ENCODE measurements at places on chromosomes 1 and 21.

DNA sequence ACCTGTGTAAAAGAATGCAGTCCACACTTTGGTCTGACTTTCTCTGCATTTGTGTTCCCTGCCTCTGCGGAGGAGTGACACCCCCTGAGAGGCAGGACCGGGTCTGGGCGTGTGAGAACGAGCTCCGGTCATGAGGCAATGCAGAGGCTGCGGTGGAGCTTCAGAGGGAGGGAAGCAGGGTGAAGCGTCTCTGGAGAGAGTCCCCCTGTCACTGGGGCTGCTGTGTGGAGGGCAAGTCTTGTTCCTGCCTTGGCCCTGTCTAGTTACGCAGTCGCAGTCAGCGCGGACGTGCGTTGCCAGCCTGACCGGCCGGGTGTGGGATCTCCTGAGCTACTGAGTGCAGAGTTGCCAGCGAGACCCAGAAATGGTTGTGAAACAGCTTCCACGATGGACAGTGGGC lies 48.5 kb downstream of the BACE2 start:
- H3K36me3 ChIP-seq = no peaks in the 10 kb centered on the region
- no peaks in the 10 kb centered on the region for H3K4me1 ChIP-seq
- no peak overlapping the region for H3K4me3 ChIP-seq
- peaks cover 15% of the 10 kb centered on the region for H3K27me3 ChIP-seq
- DNase-seq = no peak

DNA sequence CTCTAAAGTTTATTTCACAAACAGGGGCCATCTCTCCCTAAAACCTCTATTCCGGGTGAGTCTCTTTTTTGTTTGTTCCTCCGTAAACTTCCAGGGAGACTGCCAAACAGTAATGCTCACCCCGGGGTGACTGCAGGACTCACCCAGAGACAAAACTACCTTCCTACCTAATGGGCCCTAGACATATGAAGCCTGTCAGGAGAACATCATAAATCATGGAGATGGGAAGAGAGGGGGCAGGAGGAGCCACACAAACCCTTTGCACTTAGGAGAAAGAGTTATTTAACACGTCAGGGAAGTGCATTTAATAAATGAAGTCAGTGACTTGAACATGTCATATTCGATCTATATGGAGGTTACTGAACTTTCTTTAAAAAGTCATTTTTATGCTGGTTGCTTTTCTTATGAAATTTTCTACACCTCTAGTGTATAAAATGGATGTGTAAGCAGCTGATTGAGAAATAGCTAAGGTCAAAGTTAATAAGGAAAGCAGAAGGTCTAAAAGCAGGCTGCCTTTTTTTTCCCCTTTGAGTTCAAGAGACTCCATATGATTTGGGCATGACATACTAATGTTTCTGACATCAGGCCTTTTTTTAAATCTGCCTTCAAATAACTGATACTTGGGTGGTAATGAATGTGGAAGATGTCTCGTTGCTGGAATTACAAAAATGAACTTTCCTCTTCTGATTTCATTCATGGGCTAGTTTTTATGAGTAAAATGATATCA lies 286.9 kb upstream of the USP25 start:
- no peaks in the 10 kb centered on the region for H3K36me3 ChIP-seq
- no peaks in the 10 kb centered on the region for H3K27me3 ChIP-seq
- no peak overlapping the region for H3K27ac ChIP-seq
- no peak for DNase-seq
- H3K4me3 ChIP-seq = no peak overlapping the region
- H3K4me1 ChIP-seq = peaks cover 9% of the 10 kb centered on the region

DNA sequence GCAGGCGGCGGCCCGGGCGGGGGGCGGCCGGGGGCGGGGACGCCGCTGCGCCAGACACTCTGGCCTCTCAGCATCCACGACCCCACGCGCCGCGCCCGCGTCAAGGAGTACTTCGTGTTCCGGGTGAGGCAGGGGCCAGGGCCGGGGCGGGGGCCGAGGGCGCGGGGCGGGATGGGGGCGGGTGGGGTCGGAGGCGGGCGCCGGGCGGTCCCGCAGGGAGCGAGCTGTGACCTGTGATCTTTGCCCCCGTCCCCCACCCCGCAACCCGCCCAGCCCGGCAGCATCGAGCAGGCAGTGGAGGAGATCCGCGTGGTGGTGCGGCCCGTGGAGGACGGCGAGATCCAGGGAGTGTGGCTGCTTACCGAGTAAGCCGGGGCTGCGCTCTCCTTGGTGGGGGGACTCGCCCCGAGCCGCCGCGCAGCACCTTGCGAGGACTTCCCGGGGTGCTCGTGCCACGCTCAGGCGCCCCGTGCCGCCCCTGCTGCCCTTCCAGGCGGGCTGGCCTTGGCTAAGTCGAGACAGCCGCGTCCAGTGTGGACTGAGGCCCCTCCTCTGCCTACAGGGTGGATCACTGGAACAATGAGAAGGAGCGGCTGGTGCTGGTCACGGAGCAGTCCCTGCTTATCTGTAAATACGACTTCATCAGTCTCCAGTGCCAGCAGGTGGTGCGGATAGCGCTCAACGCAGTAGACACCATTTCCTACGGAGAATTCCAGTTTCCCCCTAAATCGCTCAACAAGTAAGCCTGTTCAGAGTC lies 514 bp downstream of the TPRG1L start:
- peak; percentile 53 for DNase-seq
- peak overlapping the region; percentile 11 for H3K27ac ChIP-seq
- peak overlapping the region; percentile 86 for H3K4me3 ChIP-seq
- H3K4me1 ChIP-seq = peaks cover 21% of the 10 kb centered on the region

- no peaks in the 10 kb centered on the region for H3K36me3 ChIP-seq
- no peak overlapping the region for H3K27ac ChIP-seq
- no peak overlapping the region for H3K4me3 ChIP-seq
Measured at GRCh38 chr1:245292553-245292952, 137.8 kb downstream of the KIF26B start.

- no peak overlapping the region for H3K27ac ChIP-seq
- H3K4me3 ChIP-seq = no peak overlapping the region
- DNase-seq = no peak
Measured at GRCh38 chr1:25113086-25113485, 119.2 kb downstream of the SYF2 start.

- peaks cover 12% of the 10 kb centered on the region for H3K27me3 ChIP-seq
- no peak overlapping the region for H3K27ac ChIP-seq
- H3K4me3 ChIP-seq = no peak overlapping the region
Measured at GRCh38 chr1:10701145-10701544, 95.3 kb downstream of the CASZ1 start.

GRCh38 chr1:96922181-96922580 lies 200.6 kb downstream of the PTBP2 start:
- no peak overlapping the region for H3K4me3 ChIP-seq
- no peak overlapping the region for H3K27ac ChIP-seq
- peaks cover 10% of the 10 kb centered on the region for H3K4me1 ChIP-seq
- DNase-seq = no peak
- H3K36me3 ChIP-seq = no peaks in the 10 kb centered on the region

- no peak for DNase-seq
- no peak overlapping the region for H3K27ac ChIP-seq
- H3K36me3 ChIP-seq = no peaks in the 10 kb centered on the region
- H3K27me3 ChIP-seq = peaks cover 7% of the 10 kb centered on the region
- no peak overlapping the region for H3K4me3 ChIP-seq
Measured at GRCh38 chr1:24085546-24085945, 26.4 kb downstream of the MYOM3 start.

- no peaks in the 10 kb centered on the region for H3K27me3 ChIP-seq
- H3K4me3 ChIP-seq = no peak overlapping the region
- no peak overlapping the region for H3K27ac ChIP-seq
- no peak for DNase-seq
- peaks cover 3% of the 10 kb centered on the region for H3K4me1 ChIP-seq
Measured at GRCh38 chr1:197801684-197802083, 26.4 kb upstream of the DENND1B start.

- no peak overlapping the region for H3K27ac ChIP-seq
- peaks cover 10% of the 10 kb centered on the region for H3K4me1 ChIP-seq
- no peak for DNase-seq
Measured at GRCh38 chr1:214523124-214523824, 28.1 kb downstream of the PTPN14 start.

DNA sequence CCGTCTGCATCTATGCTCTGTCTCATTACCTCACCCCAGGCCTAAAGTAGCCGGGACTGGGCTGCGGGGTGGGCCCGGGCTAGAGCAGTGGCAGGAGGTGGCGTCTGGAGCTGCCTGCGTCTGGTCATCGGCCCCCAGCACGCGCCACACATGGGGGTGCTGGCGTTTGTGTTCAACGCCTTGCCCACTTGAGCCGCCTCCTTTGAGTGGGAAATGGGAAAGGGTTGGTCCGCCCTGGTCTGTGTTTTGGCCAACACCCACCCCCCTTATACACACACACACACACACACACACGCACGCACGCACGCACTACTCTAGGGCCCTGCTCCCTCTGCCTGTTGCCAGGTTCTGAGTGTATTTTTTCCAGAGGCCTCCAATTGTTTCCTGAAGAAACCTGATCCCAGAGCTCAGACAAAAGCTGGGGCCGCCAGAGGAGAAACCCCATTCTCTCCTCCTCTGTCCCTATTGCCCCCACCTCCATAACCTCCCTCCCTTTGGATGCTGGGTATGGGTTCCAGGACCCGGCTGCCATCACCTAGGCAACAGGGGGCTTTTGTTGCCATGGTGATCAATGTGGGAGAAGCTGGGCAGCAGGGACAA lies 10.1 kb downstream of the VANGL2 start:
- no peaks in the 10 kb centered on the region for H3K36me3 ChIP-seq
- H3K27ac ChIP-seq = no peak overlapping the region
- no peaks in the 10 kb centered on the region for H3K4me1 ChIP-seq
- no peaks in the 10 kb centered on the region for H3K27me3 ChIP-seq

- no peaks in the 10 kb centered on the region for H3K27me3 ChIP-seq
- no peaks in the 10 kb centered on the region for H3K36me3 ChIP-seq
- no peak overlapping the region for H3K4me3 ChIP-seq
- no peak overlapping the region for H3K27ac ChIP-seq
Measured at GRCh38 chr1:195948123-195948895, 659.9 kb downstream of the KCNT2 start.

- no peak overlapping the region for H3K4me3 ChIP-seq
- H3K27me3 ChIP-seq = peaks cover 5% of the 10 kb centered on the region
- H3K27ac ChIP-seq = no peak overlapping the region
- H3K36me3 ChIP-seq = no peaks in the 10 kb centered on the region
- no peaks in the 10 kb centered on the region for H3K4me1 ChIP-seq
- DNase-seq = no peak
Measured at GRCh38 chr1:175839779-175840669, 96.6 kb upstream of the TNR start.

- no peak overlapping the region for H3K27ac ChIP-seq
- peaks cover 14% of the 10 kb centered on the region for H3K27me3 ChIP-seq
- DNase-seq = no peak
- H3K4me1 ChIP-seq = peaks cover 45% of the 10 kb centered on the region
- no peak overlapping the region for H3K4me3 ChIP-seq
- H3K36me3 ChIP-seq = no peaks in the 10 kb centered on the region
Measured at GRCh38 chr1:27935721-27936120, 921 bp downstream of the SMPDL3B start.

DNA sequence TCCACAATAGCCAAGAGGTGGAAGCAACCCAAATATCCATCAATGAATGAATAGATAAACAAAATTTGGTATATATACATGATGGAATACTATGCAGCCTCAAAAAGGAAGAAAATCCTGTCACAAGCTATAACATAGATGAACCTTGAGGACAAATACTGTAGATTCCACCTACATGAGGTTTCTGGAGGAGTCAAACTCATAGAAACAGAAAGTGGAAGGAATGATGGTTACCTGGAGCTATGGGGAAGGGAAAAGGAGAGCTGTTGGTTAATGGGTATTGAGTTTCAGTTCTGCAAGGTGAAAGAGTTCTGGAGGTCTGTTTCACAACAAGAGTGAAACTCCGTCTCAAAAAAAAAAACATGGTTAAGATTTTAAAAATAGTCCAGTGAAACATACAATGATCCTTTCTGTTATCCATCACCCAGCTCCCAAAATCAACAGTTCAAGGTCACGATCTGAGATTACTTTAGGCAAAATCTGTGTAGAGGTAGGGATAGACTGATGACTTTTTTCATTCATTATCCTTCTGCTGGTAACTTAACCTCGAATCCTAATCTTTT lies 80.8 kb upstream of the HNRNPU start:
- H3K36me3 ChIP-seq = no peaks in the 10 kb centered on the region
- no peak overlapping the region for H3K4me3 ChIP-seq
- peaks cover 5% of the 10 kb centered on the region for H3K4me1 ChIP-seq
- peaks cover 11% of the 10 kb centered on the region for H3K27me3 ChIP-seq

GRCh38 chr1:8879464-8879921 lies 1.0 kb upstream of the ENO1 start:
- peak overlapping the region; percentile 97 for H3K4me3 ChIP-seq
- peak overlapping the region; percentile 97 for H3K27ac ChIP-seq
- H3K36me3 ChIP-seq = peaks cover 43% of the 10 kb centered on the region
- H3K27me3 ChIP-seq = no peaks in the 10 kb centered on the region
- no peak for DNase-seq

DNA sequence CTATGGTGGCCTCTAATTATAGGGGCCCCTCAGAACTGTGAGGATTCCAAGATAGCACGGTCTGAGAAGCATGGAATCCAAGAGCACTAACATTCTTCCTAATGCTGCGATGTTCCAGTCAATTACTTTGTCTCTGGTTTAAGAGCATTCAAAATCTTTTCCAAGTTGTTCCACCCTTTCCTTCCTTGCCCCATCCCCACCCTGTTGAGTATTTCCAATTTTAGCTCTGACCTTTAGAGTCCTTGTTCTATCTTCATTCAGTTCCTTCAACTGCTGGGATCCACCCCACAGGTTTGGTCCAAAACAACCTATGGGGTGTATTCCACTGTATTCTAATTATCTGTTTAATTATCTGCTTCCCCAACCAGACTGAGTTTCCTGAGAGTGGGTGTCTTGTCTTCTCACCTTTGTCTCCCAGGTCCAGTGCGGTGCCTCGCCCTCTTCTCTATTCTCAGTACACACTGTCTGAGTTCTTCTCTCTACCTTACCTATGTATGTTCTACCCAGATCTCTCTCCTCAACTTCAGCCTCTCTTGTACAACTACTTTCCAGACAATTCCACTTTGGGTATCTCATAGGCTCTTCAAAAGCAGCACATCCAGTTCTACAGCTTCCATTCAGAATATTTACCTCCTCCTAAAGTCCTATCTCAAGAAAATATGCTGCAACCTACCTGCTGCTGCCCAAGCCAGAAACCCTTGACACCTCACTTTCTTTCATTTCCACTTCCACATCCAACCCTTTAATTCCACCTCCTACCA lies 25.0 kb upstream of the BCL9 start:
- no peak overlapping the region for H3K27ac ChIP-seq
- peaks cover 28% of the 10 kb centered on the region for H3K27me3 ChIP-seq
- H3K4me1 ChIP-seq = no peaks in the 10 kb centered on the region
- DNase-seq = no peak

DNA sequence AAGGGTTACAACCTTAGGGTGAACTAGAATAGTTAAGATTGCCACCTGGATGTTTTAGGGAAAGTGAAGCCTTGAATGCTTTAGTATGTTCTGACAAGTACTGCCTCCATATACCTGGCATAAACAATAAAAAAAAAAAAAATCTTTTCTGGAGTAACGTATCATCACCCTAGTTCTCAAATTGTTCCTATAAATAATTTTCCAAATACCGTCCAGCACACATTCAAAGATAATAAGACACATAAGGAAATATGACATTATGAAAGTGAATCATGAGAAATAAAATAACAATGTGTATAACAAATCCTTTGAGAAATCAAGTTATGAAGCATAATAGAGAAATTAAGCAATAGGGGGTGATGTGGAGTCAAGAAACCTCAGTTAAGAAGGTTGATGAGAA lies 20.6 kb downstream of the C1orf141 start:
- peaks cover 4% of the 10 kb centered on the region for H3K27me3 ChIP-seq
- H3K36me3 ChIP-seq = no peaks in the 10 kb centered on the region
- no peaks in the 10 kb centered on the region for H3K4me1 ChIP-seq
- DNase-seq = no peak

GRCh38 chr1:151367658-151368392 lies 4.7 kb downstream of the SELENBP1 start:
- H3K27me3 ChIP-seq = no peaks in the 10 kb centered on the region
- no peak overlapping the region for H3K27ac ChIP-seq
- no peak for DNase-seq
- no peak overlapping the region for H3K4me3 ChIP-seq

All from activated CD8-positive, alpha-beta memory T cell treated with anti-CD3 and anti-CD28 coated beads, Interleukin-2, amount 10 ng/mL, durations not matched to agents 7 days and 5 days (primary cell).